Psoas muscle (tissue), 8 donors: ENCODE measurements at places on chromosomes 5 and 9. TPM values are rescaled to one million over a fixed set of nuclear protein-coding genes. Genes with fewer than 3 reads are reported as not detected.

DNA sequence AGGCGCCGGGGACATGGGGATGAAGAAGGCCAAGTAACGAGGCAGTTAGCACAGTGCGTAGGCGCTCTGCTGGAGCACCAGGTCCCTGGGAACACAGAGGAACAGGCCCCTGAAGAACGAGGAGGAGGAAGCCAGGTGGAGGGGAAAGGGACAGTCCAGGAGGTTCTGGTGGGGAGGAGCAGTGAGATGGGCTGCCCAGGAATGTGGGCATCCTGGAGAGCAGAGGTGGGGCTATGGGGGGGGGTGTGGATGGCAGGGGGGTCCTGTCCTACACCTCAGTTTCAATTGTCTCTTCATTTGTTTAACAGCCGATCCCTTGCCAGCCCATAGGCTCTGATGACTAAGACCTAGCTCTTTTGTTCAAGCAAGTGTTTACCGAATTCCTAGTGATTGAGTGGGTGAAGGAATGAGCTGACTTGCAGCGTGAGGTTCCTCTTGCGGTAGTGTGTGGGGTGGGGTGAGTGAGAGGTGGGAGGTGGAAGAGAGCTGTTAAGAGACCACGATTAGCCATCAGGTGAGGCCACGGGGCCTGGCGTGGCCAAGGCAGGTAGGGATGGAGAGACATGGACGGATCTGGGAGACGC, 8.4 kb upstream of the PHYHD1 start:
- no peak for DNase-seq

- no peak for DNase-seq
These were observed 153.7 kb upstream of the EGFLAM start for GRCh38 chr5:38104497-38105230.

DNA sequence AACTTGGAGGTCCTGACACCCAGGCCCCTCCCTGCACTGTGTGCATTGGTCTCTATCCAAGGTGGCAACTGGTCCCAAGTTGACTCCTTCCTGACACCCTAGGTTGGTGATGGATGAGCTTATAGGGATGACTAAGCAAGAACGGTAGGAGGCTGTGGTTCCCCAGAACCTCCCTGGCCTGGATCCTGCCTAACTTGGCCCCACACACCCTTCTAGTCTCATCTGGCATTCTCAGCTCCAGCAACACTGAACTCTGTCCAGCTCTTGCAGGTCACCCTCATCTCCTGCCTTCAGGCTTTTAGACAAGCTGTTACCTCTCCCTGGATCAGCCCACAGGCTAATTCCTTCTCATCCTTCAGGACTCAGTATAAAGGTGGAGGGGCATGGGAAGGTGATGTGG, 16.5 kb downstream of the AQP3 start:
- DNase-seq = no peak

DNA sequence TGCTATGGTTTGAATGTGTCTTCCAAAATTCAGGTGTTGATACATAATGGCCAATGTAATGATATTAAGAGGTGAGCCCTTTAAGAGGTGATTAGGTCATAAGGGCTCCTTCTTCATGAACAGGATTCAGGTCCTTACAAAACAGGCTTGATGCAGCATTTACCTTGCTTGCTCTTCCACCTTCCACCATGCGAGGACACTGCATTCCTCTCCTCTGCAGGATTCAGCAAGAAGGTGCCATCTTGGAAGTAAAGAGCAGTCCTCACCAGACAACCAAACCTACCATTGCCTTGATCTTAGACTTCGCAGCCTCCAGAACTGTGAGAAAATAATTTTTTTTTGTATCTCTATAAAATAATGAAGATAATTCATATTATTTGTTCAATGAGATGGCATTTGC, 314.0 kb upstream of the SMARCA2 start:
- no peak for DNase-seq

DNA sequence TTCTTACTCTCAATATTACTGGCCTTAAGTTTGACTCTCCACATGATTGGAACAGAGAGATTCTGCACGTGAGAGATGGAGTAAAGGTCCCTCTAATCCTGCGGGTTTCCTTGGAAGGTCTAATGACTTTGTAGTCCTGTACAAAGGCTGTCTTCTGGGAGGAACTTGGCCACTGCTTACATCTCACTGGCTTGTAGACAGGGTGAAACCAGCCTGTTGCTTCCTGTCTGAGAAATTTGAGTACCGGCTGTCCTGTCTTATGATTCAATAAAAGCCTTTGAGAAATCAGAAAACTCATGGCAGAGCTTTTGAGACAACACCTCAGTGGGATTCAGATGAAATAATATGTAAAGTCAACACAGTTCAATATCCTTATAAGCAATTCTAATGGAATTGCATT, 43.0 kb downstream of the IL31RA start:
- no peak for DNase-seq

DNA sequence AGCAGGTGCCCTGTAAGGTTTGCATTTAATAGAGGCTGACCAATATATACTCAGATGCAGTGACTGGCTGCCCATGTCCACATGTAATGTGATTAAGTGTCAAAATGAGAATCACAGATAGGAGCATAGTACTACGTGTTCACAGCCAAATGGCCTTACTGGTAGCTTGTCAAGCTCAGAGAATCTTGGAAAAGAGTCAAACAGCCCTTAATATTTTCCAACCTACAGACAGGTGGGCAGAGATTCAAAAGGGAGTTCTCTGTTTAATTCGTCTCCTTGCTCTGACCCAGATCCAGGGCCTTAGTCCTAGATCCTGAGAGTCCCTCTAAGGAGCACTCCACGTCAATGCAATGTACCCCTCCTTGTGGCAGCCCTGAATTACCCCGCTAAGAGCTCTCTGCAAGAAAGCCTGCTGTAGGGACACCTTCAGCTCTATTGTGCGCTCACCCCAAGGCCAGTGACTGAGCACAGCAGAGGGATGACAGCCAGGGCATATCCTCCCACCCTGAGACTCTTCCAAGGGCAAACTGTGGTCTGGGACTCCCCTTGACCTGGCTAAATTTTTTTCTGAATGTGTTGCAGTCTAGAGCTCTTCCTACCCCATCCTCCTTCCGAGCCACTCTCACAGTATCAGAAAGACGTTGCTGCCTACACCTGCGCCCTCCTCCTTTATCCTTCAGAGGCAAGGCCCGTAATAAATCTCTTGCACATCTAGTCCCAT, 159.2 kb downstream of the SNCAIP start:
- DNase-seq = no peak

DNA sequence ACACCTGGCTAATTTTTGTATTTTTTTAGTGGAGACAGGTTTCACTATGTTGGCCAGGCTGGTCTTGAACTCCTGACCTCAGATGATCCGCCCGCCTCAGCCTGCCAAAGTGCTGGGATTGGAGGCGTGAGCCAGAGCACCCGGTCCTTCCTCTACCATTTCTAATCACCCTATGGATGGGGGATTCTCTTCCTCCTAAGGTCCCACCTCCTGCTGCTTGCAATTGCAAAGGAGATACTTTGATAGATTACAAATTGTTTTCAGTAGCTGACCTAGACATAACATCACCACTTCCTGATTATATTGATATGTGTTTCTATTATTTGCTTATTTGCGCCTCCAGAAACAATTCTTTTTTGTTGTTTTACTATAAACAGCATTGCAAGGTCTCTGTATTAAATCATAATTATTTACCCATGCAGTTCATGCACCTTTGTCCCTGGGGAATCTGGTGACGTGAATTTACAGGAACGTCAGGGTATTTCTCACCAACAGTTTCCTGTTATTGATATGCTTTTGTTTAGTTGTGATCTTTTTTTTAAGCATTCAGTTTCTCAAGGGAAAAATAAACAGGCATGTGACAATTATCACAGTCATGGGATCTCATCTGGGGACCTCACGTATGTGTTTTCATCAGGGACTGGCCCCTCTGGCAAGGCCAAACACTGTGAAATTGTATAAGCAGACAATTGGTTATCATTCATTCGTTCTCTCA, 43.2 kb downstream of the ESM1 start:
- no peak for DNase-seq

DNA sequence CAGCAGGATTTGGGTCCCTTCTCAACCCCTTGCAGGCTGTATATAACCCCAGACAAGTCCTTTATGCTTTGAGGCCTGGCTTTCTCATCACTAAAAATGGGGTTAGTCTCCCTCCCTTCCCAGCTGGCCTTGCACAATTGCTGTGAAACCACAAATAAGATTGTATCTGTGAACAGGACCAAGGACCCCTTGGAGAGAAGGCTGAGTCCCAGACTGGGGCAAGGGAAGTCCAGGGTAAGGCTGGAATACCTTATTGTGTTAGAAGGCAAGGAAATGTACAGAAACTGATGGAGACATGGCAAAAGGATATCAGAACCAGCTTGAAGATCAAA, 11.4 kb downstream of the MACROH2A1 start:
- DNase-seq = no peak

DNA sequence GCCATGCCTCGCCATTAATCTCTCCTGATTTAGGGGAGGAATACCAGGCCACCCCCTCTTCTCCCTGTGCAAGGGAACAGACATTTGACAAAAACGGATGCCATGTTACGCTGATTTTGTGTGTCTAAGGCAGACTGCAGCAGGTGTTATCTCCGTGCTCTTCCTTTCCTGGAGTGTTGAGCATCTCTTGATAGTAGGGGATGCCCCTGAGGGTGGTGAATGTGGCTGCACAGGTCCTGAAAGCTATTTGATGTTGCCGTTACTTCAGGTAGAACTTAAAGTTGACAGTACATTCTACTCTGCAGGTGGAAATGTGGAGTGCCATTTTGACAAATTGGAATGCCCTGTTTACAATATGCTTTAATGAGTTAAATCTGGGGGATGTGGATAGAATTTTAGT, 21.5 kb downstream of the TENT4A start:
- no peak for DNase-seq

DNA sequence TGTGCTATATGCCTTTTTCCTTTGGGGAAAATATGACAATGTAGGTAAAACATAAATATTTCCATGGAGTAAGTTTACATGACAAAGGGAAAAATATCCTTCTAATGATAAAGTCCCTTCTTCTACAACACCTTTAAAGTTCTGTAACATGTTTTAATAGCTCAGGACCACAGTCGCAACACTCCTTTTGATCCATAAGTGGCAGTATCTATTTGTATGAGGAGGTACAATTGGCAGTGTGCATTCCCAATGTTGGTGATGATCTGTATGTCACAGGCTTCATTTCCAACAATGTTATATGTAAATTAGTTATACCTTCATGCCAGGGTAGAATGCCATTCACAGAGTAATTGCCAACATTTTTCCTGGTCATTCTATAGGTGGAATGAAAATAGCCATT, 127.1 kb upstream of the CCNH start:
- no peak for DNase-seq

DNA sequence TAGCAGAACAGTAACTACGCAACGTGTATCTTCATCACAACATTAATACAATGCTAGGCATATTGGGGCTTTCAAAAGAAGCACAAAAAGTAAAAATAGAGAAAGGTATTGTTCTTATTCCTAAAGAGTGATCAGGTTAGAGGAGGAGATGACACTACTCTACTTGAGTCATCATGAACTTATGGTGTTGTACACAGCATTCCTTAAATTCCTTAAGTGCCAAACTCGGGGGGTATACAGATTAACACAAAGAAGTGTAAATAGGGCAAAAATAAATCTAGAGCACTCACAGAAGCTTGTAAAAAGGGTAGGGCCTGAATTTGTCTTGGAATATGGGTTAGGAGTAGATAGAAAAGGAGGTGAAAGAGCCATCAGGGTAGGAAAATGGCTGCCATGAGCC, 308.0 kb upstream of the DAP start:
- DNase-seq = no peak

DNA sequence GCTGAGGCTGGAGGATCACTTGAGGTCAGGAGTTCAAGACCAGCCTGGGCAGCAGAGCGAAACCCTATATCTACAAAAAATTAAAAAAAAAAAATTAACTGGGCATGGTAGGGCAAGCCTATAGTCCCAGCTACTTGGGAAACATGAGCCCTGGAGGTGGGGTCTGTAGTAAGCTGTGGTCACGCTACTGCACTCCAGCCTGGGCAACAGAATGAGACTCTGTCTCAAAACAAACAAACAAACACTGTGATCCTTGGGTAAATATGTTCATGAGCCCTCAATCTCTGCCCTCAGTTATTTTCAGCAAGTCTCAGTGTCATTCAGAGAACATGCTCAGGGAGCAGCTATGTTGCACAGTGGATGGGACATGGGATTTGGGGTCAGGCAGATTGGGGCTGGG, 76.2 kb downstream of the PTTG1 start:
- DNase-seq = no peak

GRCh38 chr5:87394411-87395165, 18.1 kb downstream of the CCNH start:
- no peak for DNase-seq

The DDX4 gene
- total RNA-seq = not detected

The INPP5E gene
- 9.6 TPM for total RNA-seq

The PKD2L2 gene
- total RNA-seq = 1.7 TPM

The PIP5KL1 gene
- total RNA-seq = 0.44 TPM
